Posterior cingulate gyrus (tissue), 11 donors: ENCODE measurements at places on chromosomes 7 and 10.

GRCh38 chr10:36492590-36493515 is 632.5 kb upstream of the ANKRD30A start:
- no peak for DNase-seq

DNA sequence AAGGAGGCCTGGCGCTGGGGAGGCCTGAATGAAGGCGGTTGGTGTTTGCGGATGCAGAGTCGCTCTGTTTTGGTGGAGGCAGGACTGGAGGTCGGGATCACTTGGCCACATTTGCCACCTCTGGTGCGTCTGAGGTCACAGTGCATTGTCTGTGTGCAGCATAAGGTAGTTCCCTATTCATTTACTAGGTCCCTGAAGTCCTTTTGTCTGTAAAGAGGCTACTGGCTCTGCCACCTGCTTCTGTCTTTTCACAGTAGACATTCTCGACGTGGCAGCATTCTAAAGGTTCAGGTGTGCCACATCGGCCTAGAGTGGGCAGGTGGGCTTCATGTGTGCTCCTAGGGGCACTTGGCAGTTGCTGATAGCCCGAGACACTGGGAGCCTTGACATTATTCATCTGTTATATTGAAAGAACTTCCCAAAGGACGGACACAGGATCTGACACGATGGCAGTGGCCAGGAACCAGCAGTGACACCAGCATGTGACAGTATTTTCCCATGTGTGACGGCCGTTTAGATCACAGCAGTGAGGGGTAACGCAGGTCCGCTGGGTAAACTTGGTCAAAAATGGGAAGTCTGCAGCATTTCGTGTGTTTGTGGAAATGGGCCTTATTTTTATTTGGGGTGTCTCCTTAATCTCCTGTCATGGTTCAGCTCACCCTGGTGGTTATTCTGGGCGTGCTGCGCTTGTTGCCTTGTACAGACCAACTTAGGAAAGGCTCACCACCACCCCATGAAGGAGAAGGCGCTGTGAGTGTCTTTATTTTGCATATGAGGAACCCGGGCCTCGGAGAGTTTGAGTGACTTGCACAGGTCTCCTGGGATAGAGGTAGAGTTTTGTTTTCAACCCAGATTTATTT is 5.9 kb downstream of the MGMT start:
- no peak for DNase-seq

DNA sequence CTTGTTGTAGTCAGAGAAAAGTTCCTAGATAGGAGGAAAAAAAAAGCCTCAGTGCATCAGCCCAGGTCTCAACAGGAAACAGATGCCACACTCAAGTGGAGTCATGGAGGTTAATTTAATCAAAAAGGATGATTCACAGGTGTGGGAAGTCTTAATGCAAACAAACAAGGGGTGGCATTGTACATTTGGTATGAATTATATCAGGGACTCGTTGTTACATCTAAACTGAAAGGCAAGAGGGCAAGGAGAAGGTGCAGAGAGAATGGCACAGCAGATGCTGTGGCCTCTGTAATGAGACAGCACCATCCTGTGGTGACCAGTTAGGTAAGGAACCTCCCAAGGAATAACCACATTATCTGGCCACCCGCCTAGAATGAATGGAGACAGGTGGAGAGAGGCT is 133.7 kb downstream of the PTPRZ1 start:
- no peak for DNase-seq

DNA sequence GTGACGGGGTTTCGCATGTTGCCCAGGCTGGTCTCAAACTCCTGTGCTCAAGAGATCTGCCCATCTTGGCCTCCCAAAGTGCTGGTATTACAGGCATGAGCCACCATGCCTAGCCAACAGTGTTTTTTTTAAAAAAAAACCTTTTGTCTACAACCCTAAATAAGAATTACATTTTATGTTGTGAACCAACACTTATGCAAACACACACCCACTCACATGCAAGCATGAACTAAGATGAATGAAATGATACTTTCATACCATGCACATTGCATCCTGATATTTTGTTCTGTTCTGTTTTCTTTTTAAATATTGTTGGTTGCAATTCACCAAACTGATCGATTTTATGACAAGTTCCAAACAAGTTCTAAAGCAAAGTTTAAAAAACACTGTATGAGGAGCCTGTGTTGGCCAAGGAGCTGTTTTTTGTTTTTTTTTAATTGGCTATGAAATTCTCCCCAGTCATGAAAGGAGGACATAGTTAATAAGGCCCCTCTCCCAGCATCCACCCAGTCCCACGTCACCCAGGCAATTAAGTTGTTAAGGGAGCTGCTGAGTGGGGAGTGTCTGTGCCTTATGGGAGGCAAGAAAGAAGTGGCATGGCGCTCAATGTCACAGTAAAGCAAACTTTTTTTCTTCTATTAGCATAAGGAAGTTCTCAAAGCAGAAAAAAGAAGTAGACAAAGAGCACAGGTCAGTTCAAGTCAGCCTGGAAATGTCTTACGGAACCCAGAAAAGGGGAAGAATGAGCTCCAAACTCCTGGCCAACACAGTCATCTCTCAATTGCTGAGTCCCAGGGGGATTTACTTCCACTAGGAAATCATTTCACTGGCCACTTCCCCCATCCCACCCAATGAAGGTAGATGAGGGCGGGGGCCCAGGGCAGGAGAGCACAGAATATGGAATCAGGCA is 50.1 kb downstream of the NOD1 start:
- no peak for DNase-seq

DNA sequence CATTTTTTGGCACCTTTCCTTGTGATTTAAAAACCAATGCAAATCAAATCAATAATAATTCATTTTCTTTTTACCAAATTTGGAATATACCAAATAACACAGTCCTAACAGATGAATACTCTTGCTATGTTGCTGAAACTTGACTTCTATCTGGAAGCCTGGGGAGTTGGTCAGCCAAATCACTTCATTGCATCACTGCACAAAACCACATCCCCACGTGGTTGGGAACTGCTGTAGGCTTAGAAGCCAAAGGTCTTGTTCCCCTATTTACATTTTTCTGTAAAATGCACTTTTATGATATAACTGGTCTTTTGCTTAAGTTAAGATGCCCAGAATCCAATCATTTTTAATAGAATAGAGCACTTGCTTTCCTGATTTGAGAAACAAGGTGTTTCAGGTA is 15.2 kb downstream of the GPR85 start:
- no peak for DNase-seq

GRCh38 chr7:33457039-33457438 is 327.7 kb downstream of the BBS9 start:
- no peak for DNase-seq

DNA sequence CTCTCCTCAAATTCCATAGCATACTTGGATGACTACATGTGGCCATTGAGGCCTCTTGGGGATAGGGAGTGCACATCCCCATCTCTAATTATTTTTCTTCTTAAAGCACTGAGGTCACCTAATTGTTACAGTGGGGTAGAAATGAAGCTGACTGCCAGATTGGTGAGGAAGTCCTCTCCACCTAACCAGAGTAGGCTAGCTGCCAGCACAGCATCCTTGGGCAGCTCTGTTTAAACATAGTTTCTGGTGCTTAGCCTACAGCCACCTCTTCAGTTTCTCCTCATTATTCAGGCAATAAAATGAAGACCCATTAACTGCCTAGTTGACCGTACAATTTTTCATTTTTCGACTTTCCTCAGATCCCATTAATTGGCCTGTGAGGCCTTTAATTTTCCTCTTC is 104.6 kb downstream of the MLLT10 start:
- no peak for DNase-seq

DNA sequence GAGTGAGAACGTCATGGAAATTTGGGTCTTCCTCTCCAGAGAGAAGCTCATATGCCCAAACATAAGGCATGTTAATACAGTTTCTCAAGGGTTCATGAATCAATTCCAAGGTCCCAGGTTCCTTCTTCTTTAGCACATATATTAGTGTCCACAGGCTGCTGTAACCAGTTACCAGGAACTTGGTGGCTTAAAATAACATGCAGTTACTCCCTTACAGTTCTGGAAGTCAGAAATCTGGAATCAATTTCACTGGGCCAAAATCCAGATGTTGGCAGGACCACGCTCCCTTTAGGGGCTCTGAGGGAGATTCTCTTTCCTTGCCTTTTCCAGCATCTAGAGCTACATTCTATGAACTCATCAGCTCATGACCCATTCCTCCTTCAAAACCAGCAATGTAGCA is 64.8 kb downstream of the MRC1 start:
- no peak for DNase-seq

DNA sequence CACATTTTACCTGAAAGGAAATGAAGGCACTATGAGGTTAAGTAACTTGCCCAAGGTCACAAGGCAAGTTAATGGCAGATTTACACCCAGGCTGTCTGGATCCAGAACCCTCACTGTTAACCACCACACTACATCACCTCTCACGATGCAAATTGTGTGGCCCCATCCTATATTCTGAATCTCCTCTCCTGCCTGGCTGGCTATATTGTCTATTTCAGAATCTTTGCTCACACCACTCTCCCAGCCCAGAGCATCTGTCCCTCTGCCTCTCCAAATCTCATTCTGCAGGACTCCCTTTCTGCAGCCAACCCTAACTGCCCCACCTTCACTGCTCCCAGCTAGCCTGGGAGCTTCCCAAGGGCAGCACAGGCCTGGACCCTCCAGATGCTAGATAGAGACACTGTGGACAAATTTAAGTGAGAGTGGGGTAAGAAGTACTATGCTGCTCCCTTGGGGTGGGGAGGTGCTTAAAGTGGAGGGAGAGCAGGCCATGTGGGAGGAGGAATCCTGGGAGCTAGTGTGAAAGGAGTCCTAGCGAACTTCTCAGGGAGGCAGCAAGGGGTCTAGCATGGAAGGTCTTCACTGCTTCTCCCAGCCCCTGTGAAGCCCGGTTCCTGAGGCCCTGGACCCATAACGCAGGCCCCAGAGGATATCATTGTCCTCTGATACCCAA is 786 bp downstream of the CUEDC2 start:
- DNase-seq, result no peak

DNA sequence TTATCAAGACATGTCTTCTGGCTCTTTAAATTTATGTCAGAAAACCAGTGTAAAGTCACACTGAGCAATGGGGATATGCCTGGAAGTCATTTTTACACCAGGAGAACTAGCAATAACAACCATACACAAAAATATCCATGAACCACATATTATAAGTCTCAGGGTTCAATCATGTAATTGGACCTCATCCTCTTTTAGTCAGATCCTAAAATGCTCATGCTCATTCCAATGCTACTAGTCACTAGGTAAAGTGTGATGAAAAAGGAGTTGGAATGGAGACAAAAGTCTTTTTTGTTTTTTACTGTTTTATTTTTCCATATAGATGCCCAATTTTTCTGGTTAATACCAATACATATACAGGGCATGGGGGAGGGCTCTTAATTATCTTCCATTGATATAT is 306.1 kb downstream of the DGKB start:
- DNase-seq, result no peak
